ENCODE measurements at places on chromosomes 3 and 15. TPM values are rescaled to one million over a fixed set of nuclear protein-coding genes. Genes with fewer than 3 reads are reported as not detected.

DNA sequence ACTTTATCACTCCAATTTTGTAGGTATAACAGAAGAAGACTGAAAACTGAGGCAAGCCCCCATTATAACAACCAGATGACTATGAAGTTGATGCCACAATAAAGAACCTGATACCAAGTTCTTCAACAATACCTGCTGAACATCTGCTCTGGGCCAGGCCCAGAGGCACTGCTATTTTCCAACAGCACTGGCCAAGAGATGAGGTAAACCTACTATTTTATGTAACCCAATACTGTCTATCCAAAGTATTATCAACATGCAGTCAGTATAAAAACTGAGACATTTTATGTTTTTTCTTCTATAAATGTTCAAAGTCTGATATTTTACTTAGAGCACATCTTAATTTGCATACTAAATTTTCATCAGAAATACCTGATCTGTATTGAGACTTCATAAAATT lies 6.1 kb downstream of the SPG11 start:
- peaks cover 58% of the 10 kb centered on the region for H3K36me3 ChIP-seq
- DNase-seq = no peak
- no peaks in the 10 kb centered on the region for H3K27me3 ChIP-seq
- peaks cover 24% of the 10 kb centered on the region for H3K4me1 ChIP-seq

- H3K27ac ChIP-seq = no peak overlapping the region
- no peaks in the 10 kb centered on the region for H3K36me3 ChIP-seq
- H3K27me3 ChIP-seq = peaks cover 2% of the 10 kb centered on the region
- peaks cover 3% of the 10 kb centered on the region for H3K4me1 ChIP-seq
These were observed 453.9 kb upstream of the PROK2 start for GRCh38 chr3:72238801-72239200.

- H3K4me3 ChIP-seq = no peak overlapping the region
- H3K36me3 ChIP-seq = no peaks in the 10 kb centered on the region
- no peak for DNase-seq
- H3K4me1 ChIP-seq = no peaks in the 10 kb centered on the region
- no peak overlapping the region for H3K27ac ChIP-seq
These were observed 12.9 kb downstream of the MB21D2 start for GRCh38 chr3:192904632-192905289.

GRCh38 chr15:60389261-60390077 lies 8.3 kb downstream of the ANXA2 start:
- DNase-seq = no peak
- H3K4me1 ChIP-seq = peaks cover 26% of the 10 kb centered on the region
- H3K4me3 ChIP-seq = no peak overlapping the region
- no peak overlapping the region for H3K27ac ChIP-seq

GOLGA8G gene
- not detected for total RNA-seq

DNA sequence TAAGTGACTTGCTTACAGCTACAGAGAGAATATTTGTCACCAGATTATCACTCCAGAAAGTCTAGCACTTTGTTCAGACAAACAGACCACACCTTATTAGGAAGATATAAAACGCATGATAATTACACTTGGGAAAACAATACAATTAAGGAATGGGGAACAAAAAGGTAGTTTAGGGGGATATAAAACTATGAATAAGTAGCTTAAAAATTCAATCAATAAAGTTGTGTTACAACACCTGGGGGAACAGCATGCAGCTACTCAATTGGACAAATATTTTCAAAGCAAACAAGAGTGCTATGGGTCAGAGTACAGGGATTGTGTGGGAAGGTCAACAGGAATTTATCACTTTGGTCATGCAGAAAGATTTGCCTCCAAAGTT lies 15.1 kb downstream of the CLDN1 start:
- DNase-seq = no peak
- no peak overlapping the region for H3K4me3 ChIP-seq
- no peaks in the 10 kb centered on the region for H3K4me1 ChIP-seq
- no peaks in the 10 kb centered on the region for H3K36me3 ChIP-seq

DNA sequence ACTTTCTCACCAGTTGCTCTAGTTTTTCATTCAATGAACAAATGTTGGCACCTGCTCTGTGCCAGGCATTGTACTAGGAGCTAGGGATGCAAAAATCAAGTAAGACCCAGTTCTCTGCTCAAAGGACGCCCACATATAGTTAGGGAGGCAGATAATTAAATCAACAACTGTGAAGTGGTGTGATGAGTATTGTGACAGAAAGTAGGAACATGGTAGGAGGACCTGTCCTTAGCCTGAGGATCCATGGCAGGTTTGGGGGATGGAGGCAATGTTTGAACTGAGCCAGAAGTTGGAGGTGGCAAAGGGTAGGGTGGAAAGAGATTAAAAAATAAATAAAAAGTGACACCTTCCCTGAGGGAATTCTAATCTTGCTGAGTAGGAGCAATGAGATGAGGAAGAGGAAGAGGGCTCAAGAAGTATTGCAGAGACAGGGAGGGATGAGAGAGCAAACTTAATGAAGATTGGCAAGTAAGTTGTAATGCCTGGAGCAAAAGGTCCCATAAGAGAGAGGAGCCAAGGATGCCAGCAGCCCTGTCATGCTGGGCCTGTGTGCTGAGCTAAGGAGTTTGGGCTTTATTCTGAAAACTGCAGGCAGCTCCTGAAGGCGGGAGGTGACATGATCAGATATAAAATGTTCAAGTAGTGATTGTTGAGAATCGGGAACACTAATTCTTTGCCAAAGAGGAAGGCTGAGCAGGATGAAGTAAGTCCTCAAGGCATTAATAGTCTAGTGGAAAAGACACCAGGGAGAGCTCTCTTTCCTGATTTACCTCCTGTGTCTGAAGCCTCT lies 184.3 kb upstream of the PPP2R3A start:
- peaks cover 12% of the 10 kb centered on the region for H3K4me1 ChIP-seq

ANKRD34C gene
- total RNA-seq = not detected

DNA sequence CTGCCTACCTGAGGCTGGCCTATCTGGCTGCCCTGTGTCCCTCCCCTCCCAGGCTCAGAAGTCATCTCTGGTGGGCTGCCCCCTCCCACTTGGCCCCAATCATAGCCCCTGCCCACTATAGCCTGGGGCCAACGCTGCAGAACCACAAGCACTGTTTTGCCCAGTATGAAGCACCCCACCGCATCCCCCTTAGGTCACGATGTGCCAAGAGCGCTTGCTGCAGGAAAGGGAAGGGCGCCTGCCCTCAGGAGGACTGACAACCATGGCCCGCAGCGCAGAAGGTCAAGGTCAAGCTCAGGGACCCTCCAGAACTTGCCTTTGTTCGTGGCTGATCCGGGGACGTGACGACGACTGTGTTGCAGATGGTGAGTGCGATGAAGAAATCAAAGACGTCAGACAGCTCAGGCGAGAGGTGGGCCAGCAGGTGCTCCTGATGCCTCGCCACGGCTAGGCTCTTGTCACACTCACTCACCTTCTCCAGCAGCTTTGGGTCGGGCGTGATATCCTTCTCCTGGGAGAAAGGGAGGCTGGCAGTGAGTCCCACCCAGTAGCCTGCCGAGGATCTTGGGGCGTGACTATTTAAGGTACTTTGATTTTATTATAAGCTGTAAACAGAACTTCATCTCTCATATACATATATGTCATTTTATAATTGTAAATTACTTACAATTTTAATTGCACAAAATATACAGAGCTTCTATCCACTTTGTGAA lies 146.6 kb downstream of the ATP10A start:
- H3K4me3 ChIP-seq = no peak overlapping the region
- peaks cover 19% of the 10 kb centered on the region for H3K27me3 ChIP-seq
- H3K36me3 ChIP-seq = no peaks in the 10 kb centered on the region
- peaks cover 11% of the 10 kb centered on the region for H3K4me1 ChIP-seq
- no peak overlapping the region for H3K27ac ChIP-seq

GRCh38 chr15:33059184-33059583 lies 135.3 kb downstream of the FMN1 start:
- no peaks in the 10 kb centered on the region for H3K4me1 ChIP-seq
- H3K4me3 ChIP-seq = no peak overlapping the region
- H3K27me3 ChIP-seq = peaks cover 4% of the 10 kb centered on the region
- H3K36me3 ChIP-seq = no peaks in the 10 kb centered on the region

- H3K27me3 ChIP-seq = no peaks in the 10 kb centered on the region
- DNase-seq = no peak
- H3K36me3 ChIP-seq = peaks cover 32% of the 10 kb centered on the region
- peak overlapping the region; percentile 89 for H3K4me3 ChIP-seq
- H3K4me1 ChIP-seq = peaks cover 72% of the 10 kb centered on the region
These were observed 358.4 kb downstream of the FOXP1 start for GRCh38 chr3:71225002-71225684.

DNA sequence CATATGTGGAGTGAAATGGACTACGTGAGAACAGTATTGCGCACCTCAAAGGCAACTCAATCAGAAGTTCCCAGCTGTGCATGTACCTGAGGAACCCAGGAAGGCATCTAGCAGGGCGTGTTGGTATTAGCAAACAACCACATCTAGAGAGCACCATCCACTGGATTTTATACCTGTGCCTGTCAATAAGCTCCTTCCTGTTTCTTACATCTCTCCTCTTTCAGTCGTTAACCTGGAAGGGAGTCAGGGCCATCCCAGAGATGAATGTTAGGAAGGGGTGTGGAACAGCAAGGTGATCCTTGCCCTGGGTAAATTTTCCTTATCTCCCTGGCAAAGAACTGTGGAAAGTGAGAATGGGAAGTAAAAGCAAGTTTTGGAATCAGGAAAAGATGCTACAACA lies 29.6 kb upstream of the CHMP2B start:
- H3K27me3 ChIP-seq = peaks cover 13% of the 10 kb centered on the region
- no peak overlapping the region for H3K27ac ChIP-seq
- no peaks in the 10 kb centered on the region for H3K36me3 ChIP-seq
- no peak for DNase-seq
- H3K4me1 ChIP-seq = no peaks in the 10 kb centered on the region

DNA sequence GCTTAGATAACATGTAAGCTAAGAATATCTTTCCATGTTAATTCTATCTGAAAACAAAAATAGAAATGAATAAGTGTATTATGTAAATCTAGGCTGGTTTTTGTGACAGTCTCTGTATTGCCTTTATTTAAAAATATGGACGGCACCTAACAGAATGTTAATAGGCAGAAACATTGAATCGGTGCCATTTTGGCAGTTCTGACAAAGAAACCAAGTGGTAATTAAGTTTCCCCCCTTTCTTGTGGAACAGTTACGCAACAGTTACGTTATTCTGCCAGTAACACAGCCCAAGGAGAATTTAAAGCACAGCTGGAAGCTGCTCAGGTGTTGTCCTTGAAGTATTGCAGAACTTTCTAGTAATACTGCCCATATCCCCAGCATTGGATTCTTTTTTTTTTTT lies 21.5 kb downstream of the LARS2 start:
- no peaks in the 10 kb centered on the region for H3K4me1 ChIP-seq
- H3K27me3 ChIP-seq = no peaks in the 10 kb centered on the region
- no peak for DNase-seq
- H3K36me3 ChIP-seq = peaks cover 58% of the 10 kb centered on the region
- no peak overlapping the region for H3K27ac ChIP-seq
